Left lung (tissue), 14 donors: ENCODE measurements at places on chromosomes 7 and 10. TPM values are rescaled to one million over a fixed set of nuclear protein-coding genes. Genes with fewer than 3 reads are reported as not detected.

- no peak for DNase-seq
Measured at GRCh38 chr7:129376778-129377700, 57.2 kb upstream of the STRIP2 start.

DNA sequence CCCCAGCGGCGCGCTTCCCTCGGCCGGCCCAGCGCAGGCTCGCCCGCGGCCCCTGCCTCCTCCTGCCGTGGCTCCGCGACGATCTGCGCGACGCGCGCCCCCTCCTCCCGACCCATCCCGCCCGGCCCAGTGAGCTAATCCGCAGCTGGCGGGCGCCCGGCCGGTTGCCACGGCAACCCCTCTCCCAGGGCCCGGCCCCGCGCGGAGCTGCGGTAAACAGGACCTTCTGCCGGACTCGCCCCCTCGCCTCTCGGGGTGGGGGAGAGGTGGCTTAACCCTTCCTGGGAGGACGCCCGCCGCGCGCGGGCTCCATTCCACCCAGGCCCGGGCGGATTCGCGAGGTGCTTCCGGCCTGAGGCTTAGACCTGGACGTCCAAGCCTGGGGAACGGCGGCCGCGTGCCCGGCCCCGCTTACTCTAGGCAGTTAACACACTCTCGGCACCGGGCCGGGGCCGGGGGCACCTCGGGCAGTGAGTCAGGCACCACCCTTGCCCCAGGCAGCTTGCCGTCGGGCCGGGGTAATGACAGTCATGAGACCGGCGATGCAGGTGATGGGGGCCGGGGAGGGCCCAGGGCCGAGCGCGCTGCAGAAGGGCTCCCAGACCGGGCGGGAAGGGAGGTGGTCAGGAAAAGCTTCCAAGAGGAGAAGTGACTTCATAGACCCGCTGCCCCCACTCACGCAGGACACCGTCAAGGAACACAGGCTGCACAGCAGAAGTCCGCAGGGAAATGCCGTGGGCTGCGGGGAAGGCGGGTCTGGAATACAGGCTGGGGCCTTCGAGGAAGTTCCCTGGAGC, at the start of gene DENND2A:
Gene DENND2A (minus strand): TSS at position 87 of the 797 bp plus-strand sequence. CDS start 38,416 bp downstream, outside the sequence.
- DNase-seq: peak; percentile 89

IL15RA gene
- 6.0 TPM for polyA plus RNA-seq

VAX1 gene
- not detected for polyA plus RNA-seq

DNA sequence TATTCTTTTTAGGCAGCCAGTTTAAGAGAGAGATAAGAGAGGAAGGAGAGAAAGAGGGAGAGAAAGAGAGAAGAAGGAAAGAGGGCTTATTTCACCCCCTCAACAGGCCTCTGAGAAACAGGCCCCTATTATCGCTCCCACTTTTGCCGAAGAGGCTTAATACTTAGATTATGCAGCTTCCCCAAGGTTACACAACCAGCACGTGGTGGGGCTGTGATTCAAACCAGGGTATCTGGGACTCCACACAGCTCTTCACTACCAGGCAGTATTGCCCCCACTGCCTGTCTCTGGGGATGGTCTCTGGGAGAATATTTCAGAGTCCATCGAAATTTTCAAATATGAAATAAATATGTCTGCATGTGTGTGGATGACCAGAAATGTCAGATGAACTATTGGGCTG, 3.0 kb downstream of the GIMAP1 start:
- DNase-seq: no peak
